ENCODE measurements at places on chromosomes 2 and 18.

DNA sequence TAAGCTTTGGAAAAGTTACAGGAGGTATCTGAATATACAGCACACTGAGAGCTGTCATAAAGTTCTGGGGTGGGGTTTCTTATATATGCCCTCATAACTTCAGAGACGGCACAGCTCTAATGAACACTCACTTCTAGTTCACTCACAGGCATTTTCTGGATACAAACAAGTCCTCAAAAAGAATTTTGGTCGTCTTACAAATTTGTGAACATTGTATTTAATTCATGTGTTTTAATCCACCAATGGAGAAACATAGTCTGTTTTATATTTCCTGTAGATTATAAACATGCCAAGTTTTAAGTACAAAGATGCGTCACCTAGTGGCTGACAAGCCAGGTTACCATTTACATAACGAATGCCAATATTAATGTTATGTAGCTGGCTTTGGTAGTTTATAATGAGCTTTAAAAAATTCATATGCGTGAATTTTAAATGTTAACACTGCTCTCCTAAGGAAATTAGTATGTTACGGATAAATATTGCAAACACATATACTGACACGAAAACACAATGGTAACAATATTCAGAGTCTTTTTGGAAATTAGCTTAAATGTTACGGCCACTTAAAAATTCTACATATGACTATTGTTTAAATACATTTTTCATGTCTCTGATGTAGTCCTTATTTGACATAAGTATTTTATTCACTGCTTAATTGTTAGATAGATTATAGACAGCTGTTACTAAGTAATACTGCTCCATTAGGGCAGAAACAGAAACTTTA, 2.5 kb downstream of the COL3A1 start:
- no peak for DNase-seq

- DNase-seq: no peak
Measured at GRCh38 chr2:235854276-235854675, 313.9 kb downstream of the GBX2 start.

DNA sequence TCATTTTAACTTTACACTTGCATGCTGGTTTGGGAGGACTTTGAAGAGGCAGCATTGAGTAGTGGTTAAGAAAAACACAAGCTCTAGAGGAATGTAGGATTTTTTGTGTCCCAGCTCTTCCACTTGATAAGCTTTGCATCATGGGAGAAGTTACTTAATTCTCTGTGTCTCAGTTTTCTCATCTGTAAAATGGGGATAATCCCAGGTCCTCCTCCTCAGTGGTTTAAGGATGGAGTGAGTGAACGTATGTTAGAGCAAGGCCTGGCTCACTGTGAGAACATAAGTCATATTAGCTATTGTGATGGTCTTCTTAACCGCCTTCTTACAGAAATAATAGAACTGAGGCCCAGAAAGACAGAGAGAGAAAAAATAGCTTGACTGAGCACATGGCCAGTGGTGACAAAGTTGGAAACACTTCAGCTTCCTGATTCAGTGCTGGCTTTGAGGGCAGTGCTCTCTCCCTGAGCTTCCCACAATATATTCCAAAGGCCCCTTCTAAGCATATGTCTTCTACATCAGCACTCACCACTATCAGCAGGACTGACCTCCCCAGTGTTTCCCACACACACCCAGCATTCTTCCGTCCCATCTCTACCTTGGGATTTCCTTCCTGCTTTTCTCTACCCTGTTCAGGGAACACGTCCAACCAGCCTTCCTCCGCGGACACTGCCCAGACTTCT, 214.9 kb upstream of the TNP1 start:
- DNase-seq: no peak

DNA sequence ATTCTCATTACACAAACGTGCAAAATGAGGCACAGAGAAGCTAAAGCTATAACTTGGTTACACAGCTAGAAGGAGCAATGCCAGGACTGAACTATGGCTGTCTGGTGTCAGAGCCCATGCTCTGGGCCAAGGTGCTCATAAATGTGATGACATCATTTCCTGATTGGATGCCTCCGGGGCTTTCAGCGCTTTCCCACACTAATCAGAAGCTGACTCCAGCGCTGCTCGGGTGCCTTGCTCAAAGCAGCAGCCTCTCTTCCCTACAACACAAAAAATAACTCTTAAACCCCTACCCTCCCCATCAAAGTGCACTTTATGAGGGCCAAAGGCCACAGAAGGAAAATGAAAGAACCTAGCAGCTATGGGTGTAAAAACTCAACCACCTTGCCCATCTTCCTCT, 90.7 kb downstream of the STK39 start:
- no peak for DNase-seq

DNA sequence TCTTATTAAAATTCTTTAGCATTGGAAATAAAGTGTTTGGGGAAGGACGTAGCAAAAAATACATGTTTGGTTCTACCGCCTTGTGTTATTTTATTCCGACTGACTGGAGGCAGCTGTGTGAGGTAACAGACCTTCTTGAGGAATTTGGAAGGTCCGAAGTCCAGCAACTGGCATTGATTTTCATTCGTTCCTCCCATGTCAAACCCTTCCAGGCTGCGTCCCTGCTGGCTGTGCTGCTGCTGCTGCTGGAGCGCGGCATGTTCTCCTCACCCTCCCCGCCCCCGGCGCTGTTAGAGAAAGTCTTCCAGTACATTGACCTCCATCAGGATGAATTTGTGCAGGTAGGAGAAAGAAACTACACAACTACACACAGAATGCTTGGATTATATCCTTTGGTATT, 21.8 kb downstream of the CNDP1 start:
- no peak for DNase-seq

DNA sequence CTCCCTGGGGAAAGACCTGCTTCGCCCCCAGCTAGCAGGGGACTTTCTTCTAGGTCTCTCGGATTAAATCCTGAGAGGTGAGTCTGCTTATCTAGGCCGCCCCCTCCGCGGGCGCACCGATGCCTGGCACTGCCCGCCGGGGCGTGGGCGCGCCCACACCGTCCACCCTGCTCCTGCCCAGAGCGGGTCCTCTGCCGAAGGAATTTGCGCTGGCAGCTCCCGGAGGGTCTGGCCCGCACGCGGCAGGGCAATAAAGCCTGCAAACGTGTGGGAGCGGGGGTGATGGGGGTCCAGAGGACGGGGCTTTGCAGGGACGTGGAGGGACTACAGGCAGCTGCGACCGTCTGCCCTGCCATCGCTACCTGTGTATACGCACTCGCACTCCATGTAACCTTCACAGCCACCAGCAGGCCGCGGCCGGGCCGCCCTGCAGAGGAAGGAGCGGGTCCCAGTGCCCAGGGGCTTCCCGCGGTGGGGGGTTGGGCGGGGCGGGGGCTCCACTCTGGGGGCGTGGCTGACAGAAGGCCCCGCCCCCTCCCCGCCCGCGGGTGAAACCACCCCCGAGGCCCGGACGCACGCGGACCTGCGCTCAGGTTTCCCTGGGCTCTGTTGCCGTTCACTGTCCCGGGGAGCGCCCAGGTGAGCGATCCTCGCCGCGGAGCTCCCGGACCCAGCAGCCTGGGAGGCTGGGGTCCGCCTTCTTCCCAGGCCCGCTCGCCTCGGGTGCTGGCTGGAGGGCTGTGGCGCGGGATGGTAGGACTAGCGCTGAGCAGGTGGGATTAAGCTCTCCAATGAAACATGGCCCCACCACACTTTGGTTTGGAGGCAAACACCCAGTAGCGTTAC, 174.5 kb upstream of the HS6ST1 start:
- no peak for DNase-seq

GRCh38 chr2:142176941-142177340, 46.1 kb upstream of the LRP1B start:
- no peak for DNase-seq

DNA sequence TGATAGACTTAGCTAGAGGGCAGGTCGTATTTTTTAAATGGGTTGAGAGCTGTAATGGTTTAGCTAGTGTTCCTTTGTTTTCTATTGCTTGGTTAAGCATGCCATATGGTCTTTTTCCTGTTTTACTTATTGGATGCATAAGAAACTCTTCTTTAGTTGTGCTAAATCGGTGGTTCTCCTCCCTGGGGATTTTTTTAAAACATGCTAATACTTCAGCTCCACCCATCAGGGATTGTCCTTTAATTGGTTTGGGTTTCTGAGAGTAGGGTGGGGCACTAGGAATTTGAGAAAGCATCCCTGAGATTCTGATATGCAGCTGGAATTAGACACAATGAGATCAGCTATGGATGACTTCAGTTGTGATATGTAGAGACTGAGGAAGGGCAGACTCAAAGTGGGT, 497.2 kb downstream of the THSD7B start:
- DNase-seq: no peak
